ENCODE measurements at places on chromosomes 7 and 10.
A peak's percentile ranks its signal among the peaks of the same experiment; 100 is the strongest.

- DNase-seq: no peak
Observed at GRCh38 chr10:113133497-113134115, 183.6 kb downstream of the TCF7L2 start.

DNA sequence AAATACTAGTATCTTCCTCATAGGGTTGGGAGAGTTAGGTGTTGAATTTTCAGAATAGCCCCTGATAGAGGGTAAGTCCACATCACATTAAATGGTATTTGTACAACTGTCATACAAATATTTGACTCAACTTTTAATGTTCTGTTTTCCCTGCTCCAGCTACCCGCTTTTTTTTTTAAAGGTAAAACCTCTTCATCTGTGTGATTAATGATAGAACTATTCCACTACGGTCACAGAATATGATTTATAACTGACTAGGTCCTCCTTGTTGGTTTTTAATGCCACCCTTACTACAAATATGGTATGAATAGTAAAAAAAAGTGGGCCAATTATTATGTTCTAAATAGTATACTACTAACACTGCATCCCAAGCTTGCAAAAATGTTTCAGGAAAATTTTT, 15.6 kb upstream of the NRP1 start:
- DNase-seq: no peak

DNA sequence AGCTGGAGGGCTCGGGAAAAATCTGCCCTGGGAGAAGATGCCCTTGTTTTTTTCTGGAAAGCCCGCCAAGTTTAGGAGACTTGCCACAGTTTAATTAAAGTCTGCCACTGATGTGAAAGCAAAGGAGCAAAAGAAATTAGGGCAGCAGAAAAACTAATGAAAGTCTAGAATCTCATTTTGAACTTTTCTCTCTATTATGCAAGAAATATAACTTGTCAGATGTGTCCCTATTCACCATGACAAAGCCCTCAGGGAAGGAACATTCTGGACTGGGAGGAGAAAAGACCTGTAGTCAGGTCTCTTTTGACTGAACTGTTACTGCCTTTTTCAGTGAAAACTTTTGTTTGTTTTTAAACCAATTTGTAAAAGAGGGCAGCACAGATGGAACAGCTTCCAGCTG, 715.5 kb downstream of the SORCS3 start:
- DNase-seq: no peak

DNA sequence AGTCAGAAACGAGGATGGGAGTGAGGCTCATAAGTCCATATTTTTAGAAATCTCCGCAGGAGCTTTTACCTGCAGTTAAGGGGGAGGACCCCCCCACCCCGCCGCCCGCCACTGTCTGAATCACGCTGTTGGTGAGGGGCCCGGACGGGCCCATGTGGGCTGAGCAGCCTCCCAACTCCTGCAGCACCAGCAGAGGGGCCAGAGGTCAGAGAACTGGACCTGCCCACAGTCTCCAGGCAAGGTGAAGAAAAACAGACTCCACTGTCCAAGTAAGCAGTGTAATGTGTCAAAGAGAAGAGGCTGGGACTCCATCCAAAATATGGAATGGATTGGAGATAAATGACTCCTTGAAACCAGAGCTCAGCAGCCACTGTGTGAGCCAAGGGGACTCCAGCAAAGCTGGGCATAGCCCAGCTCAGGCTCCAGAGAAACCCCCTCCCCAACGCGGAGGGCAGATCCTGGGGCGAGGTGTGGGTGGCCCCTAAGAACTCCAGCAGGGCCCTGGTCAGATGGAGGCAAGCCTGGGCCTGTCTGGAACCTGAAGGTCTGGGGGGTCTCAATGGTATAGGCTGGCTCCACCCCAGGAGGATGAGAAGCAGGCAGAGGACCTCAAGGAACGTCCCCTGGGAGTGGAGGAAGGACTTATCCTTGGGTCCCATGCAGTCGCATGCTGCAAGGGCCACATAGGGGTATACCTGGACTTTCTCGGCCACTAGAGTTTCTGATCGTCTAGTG, 128.5 kb upstream of the TNS3 start:
- no peak for DNase-seq

DNA sequence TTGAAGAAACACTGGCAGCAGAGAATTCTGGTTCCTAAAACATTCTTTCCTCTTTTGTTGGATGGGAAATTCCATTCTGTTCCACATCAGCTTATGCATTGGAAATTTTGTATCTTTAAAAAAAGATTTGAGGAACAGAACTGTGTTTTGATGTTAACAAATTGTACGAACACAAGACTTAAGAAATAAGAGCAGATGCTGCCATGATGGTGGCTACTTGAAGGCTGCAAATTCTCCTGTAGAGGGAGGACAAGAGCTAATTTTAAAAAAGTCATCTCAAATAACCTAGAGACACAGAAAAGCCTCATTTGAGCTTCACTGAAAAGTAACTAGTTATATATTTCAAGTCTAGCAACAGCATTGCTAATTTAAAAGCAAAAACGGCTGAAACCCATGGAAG, 29.8 kb downstream of the NDUFB2 start:
- DNase-seq: no peak

DNA sequence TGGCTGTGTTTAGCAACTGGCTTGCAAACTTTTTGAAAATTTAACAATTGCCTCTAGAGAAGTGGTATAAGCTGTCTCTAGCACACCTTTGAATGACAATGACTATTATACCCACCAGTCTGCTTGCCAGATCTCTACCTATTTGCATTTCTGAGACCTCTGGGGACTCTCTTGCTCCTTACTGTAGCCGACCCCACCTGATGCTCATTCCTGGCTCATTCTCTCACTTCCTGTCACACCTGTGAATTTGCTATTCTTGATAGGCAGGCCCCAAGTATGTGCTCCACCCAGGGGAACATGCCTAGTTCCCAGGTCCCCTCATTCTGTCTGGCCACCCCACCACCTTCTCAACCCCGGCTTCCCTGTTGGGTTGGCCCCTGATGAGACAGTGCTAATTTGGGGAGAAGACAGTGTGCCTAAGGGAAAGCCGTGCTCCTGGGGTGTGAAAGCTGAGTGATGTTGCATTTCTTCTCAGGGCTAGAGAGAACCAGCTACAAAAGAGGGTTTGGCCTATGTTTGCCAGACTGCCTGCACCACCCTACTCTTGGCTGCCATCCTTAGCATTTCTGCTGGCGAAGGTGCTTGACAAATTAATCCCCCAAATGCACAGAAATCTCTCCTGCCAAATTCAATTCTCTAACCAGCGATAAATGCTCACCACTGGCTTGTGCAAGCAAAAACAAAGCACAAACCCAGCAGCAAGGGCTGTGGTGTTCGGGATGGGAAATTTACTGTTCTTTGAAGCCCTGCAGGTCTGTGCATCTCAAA, 138.2 kb downstream of the RPS24 start:
- no peak for DNase-seq

DNA sequence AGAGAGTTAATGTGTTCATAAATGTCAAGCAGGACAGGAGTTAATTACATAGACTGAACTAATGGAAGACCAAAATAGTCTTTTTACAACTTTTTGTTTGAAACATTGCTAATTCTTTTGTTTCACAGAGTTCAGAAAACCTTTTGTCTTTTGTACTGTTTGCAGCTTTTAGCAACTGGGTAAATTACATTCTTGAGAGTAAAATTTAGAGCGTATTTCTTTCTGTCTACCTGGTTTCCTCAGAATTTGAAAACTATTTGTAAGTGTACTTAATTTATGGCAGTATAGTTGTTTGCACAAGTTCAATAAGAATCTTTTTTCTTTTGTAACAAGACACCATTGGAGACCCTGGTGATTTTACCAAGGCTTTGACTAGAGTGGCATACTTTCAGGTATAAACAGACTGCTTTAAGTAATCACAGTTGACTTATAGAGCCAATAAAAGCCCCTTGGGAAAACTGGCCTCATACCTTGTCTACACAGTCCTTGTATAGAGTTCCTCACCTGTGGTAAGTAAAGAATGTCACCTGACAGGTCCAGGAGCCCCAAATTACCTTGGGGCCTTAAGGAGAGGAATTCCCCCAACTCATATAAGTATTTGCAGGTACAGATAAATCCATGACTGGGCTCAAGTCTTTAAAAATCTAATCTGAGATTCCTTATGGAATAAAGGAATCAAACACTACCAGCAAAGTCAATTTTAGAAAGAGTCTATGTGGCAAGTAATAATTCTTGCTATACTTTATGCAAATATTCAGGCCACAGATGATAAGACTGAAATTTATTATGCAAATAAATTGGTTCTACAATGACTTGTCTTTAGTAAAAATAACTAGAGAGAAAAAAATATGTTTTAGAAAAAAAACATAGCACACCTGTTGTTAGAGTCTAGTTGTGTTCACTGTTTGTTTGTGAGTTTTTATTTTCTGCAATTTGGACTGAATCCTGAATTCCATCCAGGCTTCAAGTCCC, 23.6 kb upstream of the CREB3L2 start:
- DNase-seq: no peak

DNA sequence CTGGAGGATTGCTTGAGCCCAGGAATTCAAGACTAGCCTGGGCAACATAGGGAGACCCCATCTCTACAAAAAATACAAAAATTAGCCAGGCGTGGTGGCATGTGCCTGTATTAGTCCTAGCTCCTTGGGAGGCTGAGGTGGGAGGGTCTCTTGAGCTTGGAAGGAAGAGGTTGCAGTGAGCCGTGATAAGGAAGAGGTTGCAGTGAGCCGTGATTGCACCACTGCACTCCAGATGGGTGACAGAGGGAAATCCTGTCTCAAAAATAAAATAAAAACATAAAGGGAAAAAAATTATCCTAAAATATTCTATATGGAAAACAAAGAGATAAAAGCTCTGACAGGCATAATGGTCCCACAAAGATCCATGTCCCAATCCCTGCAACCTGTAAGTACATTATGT, 87.9 kb upstream of the KAT6B start:
- DNase-seq: no peak

- no peak for DNase-seq
Observed at GRCh38 chr7:5428478-5429252, 5.0 kb upstream of the TNRC18 start.

DNA sequence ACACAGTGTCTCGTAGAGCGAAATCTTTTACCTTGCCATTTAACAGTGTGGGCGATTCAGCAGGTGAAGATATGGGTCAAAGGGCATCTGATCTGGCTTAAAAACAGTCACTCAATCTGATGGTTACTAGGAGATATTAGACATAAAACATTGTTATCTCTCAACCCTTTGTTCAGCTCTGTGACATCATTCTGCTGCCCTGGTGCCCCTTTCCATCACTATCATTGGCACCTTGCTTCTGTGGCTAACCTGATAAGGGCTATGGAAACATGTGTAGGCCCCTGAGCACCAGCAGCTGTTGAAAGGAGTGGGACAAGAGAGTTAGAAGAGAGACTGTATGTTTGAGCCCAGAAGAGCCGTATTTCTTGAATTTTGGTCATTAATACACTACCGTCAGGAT, 650.3 kb downstream of the PHTF2 start:
- DNase-seq: no peak

GRCh38 chr10:95505641-95506040, 55.5 kb downstream of the SORBS1 start:
- DNase-seq: no peak

- no peak for DNase-seq
Observed at GRCh38 chr10:572696-573095, 116.8 kb downstream of the DIP2C start.

- DNase-seq: no peak
Observed at GRCh38 chr7:133697585-133697984, 429.6 kb upstream of the LRGUK start.

DNA sequence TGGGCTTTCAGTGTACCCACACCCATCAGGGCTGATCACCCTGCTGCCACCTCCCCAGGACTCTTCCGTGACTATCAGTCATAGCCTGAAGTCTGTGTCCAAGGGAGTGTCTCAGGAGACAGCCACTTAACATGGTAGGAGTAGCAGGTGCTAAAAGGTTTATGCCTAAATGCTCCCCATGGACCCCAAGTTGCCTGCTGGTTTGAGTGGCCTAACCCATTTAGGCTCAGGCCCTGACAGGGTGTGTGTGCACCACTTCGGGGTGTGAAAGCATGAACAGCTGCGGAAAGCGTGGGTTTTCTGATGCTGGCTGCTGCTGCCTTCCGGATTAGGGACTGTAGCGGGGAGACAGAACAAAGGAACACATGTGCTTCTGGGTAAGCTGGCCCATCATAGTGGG, 93.2 kb upstream of the SAMD8 start:
- DNase-seq: no peak

- DNase-seq: no peak
Observed at GRCh38 chr10:59362144-59362958, at the start of gene FAM13C. Gene FAM13C, minus strand, starts transcription at chr10:59362549. Its CDS starts 89 bp downstream, at chr10:59362460.

DNA sequence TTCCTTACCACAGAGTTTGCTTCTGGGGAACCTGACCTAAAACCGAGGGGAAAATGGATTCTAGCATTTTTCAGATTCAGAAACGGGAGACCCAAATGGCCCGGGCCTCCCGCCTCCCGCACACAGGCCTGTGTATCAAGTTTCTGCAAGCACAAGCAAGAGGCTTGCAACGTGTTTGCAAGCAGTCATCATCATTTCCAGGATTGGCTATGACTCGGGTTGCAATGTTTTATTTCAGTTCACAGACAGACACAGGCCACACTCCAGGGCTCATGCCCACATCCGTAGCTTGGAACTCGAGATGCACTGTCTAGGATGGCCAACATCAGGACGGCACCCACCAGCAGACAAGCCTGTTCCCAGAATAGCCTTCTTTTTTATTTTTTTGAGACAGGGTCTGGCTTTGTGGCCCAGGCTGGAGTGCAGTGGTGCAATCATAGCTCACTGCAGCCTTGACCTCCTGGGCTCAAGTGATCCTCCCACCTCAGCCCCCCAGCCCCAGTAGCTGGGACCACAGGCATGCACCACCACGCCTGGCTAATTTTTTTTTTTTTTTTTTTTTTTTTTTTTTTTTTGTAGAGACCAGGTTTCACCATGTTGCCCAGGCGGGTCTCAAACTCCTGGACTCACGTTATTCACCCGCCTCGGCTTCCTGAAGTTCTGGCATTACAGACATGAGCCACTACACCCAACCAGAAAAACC, 68.1 kb upstream of the FOXK1 start:
- no peak for DNase-seq

DNA sequence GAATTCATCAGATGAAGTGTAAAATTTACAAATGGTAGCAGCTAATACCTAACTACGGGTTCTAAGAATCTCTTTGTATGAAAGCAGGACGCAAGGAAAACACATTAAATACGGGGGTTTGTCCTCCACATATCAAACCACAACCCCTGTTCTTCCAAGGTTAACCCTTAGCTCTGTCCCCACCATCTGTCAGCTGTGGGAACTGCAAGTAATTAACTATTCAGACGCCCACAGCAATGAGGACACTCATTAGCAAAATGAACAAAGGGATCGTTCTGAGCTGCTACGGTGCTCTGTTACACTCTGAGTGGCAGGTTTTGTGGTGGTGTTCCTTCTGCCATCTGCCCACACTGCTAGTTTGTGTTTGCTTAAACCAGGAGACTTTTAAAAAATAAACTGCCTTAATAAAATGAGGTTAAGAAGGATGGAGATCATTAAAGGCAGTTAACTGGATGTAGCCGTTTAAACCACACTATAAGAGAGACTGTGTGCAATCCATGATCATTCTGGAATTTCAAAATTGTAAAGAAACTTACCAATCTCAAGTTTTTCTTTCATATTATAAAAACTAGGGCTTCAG, 51.4 kb downstream of the C10orf67 start:
- peak; percentile 3 for DNase-seq
